CD4-positive, alpha-beta T cell treated with Interleukin-21 for 1 hour (primary cell): ENCODE measurements at places on chromosomes 3 and 15.

GRCh38 chr3:74004386-74004785 is 379.6 kb upstream of the PDZRN3 start:
- no peak for DNase-seq

DNA sequence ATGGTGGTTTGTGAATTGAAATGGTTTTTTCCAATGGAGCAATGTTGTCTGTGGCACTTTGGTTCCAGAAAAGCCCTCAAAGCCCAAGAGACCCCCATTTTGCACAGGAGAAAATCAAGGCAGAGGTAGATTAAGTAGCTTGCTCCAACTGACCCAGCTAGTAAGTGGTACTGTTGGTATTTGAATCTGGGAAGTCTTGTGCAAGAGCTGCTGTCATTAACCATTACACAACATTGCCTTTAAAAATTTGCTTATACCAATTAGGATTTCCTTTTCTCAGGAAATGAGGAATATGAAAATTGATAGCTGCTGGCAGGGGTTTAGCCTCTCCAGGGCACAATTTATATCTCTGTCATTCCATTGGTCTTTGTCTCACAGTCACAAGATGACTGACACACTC is 102.4 kb upstream of the UBE3A start:
- DNase-seq, result no peak

- DNase-seq, result no peak
These were observed 789.2 kb downstream of the DIPK2A start for GRCh38 chr3:144760831-144761230.

DNA sequence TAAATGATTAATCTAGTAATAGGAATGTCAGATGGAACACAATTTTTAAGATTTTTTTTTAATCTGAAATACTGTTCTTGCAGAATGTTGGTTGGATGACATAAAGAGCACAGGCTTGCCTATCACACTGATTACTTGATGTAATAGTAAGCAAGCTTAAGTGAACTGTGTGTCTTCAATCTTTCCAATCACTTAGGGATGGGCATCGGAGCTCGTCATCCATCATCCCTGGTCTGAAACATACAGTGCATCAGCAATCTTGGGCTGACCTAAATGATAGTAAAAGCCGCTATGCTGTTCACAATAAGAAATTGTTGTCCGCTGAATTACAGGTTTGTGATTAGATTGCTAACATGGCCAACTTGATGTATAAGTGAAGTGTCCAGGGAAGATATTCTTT is 195.8 kb downstream of the WDR72 start:
- no peak for DNase-seq

DNA sequence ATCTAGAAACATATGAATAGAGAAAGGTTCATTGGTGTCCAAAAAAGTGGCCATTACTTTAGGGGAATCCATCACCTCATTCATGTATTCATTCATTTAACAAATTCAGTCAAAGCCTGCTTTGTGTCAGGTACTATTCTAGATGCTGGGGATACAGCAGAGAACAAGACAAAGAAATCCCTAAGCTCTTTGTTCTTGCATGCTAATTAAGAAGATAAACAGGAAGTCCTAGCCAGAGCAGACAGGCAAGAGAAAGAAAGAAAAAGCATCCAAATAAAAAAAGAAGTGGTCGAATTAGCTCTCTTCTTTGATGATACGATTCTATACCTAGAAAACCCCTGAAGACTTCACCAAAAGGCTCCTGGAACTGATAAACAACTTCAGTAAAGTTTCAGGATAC is 12.4 kb upstream of the ZMAT3 start:
- DNase-seq, result no peak

GRCh38 chr15:63244399-63244798 is 33.0 kb upstream of the APH1B start:
- DNase-seq, result no peak

GRCh38 chr3:190261740-190262139 is 60.5 kb downstream of the CLDN1 start:
- DNase-seq, result no peak

DNA sequence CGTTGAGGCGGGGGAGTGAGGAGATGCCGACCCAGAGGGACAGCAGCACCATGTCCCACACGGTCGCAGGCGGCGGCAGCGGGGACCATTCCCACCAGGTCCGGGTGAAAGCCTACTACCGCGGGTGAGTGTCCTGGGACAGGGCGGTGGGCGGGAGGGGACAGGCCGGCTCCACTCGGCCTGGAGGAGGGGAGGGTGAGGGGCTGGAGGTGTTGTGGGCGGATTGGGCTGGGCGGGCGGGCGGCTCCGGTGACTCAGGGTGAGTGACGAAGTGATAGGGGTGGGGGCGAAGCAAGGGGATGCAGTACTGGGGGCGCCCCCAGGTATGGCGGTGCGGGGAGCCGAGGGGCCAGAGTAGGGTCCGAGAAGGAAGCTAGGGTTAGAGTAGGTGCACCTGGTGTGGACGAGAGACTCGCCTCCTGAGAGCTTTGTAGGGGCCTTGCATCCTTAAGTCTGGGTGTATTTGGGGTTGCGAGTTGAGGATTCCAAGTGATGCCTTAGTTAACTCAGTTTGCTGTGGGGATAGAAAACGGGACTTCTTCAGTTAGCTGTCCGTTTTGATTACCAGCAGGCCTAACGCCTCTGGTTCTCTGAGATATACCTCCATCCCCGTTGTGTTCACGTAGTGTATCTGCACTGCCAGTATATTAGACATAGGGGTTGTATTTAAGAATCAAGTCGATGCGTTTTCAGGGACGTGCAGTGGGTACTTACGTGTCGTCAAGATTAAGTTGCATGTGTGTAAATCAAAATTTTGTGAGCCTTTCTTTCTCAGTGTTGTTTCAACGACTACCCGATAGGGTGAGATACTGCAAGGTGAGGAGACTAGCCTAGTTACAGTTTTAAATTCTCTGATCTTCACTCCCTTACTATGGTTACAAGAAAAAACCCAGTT is 670 bp downstream of the PRKCI start:
- DNase-seq, result peak; percentile 53

GRCh38 chr15:36481156-36481555 is 98.3 kb upstream of the CDIN1 start:
- no peak for DNase-seq

- no peak for DNase-seq
These were observed 57.3 kb upstream of the PRTG start for GRCh38 chr15:55800216-55800615.

DNA sequence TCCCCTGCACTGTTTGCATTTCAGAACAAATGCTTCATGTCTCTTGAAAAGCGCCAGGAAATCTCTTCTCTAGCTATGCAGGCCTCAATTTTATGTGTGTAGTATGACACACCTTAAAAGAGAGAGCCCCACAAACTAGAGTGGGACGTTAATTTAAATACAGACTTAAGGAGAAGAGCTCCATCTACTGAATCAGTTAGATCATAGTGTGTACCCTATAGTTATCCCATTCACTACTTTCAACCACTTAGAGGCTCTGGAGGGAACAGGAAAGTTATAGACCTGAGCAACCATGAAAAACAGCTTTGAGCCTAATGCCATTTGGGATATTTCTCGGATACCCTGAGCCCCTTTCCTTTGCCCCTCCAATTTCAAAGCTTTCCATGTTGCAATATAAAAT is 153.7 kb downstream of the TIGIT start:
- DNase-seq, result no peak

GRCh38 chr15:52308446-52309153 is 13.0 kb upstream of the MYO5C start:
- no peak for DNase-seq

DNA sequence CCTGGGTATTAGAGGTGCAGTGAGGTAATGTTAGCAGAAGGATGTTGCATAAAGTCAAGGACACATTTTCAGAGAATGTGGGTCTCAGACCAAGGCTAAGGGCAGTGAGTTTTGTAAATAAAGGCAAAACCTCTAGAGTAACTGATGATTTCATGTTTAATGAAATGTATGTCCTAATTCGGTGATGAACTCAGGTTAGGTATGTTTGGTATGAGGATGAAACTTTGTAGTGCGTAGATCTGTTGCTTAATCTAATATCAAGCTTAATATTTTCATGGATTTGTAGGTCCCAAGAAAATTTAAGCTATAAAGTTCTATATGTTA is 3.6 kb downstream of the USP50 start:
- DNase-seq, result no peak

DNA sequence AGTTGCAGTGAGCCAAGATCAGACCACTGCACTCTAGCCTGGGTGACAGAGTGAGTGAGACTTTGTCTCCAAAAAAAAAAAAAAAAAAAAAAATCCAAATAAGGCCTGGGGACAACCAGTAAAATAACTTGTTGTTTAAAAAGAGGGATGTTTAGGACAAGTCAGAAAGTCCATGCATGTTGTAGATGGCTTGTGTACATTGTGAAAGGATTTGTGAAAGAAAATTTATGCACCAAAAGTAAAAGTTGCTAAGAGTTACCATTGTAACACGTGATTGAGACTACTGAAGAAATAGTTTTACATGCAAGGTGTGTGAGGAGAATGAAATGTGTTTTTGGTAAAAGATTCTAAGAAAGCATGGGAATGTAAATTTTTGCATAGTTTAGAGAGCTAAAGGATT is 35.7 kb upstream of the SEC61A1 start:
- DNase-seq, result no peak

GRCh38 chr3:105458518-105459215 is 92.0 kb downstream of the ALCAM start:
- no peak for DNase-seq

DNA sequence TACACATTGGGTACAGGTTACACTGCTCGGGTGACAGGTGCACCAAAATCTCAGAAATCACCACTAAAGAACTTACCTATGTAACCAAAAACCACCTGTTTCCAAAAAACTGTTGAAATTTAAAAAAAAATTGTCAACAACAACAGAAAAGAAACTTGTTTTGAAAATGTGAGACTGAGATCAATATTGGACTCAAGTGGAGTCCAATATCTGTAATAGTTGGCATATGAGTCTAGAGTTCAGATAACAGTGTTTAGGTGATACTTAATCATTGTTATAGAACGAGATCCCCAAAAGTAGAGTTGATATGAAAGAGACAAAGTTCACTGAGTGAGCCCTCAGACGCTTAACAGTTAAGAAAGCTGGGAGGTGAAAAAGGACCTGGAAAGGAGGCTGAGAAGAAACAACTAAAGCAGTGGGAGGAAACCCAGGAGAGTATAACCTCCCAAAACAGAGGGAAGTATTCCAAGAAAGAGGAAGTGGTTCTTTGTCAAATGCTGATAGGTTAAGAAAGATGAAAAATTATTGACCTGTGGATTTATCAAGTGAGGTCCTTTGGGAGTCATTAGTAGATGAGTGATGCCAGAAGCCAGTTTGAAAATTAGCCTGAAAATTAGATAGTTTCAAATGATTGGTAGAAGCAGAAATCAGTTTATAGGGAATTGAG is 388.6 kb upstream of the DPH6 start:
- DNase-seq, result no peak

- DNase-seq, result no peak
These were observed 192.8 kb upstream of the TTC14 start for GRCh38 chr3:180409170-180409569.

DNA sequence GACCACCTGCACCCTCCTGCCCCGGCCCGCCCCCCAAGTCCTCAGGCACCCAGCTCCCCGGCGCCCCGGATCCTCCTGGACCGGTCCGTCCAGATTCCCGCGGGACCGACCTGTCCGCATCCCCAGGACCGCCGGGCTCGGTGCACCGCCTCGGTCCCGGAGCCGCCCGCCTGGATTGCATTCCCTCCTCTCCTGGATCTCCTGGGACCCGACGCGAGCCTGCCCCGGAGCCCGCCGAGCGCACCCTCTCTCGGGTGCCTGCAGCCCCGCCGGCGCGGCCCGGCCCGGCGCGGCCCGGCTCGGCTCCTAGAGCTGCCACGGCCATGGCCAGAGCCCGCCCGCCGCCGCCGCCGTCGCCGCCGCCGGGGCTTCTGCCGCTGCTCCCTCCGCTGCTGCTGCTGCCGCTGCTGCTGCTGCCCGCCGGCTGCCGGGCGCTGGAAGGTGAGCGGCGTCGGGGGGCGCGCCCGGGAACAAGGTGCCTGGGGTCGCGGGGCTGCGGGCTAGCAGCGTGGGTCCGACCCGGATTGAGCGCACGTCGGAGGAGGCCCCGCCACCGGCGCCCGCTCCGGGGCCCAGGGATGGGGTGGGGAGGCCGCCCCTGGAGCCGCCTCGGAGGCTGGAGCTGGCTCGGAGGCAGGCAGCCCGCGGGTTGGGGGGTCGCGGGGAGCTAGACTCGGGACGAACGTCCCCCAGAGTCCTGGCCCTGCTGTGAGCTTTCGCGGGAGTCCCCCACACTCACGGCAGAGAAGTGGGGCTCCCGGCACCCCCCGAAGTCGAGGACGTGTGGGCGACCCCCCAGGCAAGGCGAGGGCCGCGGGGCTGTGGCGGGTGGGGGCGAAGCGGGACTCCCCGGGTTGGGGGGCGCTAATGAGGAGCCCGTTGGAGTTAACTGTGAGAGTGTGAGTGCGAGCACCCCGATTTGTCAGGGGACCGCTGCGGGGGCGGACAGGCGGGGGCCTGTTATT is 610 bp downstream of the EPHB3 start:
- no peak for DNase-seq

GRCh38 chr3:67077656-67078055 is 79.5 kb downstream of the KBTBD8 start:
- DNase-seq, result no peak

GRCh38 chr3:50139308-50139707 is 15.8 kb upstream of the SEMA3F start:
- no peak for DNase-seq

DNA sequence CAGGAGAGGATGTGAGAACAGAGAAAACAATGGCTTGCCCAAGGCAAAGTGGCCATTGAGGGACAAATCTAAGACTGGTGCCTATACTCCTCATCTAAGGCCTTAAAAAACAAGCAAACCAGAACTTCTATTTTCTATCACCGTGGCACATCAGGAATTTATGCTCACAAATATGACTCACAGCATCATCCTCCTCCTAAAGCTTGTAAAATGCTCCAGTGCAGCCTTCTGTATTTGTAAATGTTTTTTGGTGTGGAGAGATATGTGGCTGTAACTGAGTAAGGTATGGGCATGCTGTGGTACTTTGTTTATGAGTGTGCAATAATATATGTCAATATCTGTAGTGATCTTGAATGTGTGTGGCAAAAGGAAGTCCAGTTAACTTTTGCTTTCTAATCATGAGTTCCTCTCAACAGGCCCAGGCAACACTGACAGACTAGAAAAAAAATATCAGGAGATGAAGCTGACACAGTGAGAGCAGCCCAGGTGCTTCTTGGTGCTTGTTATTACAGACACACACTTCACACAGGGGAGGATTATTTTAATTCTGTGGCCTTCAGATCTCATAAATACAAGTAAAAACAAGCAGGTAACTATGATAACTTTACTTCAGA is 60.3 kb downstream of the CTNNB1 start:
- DNase-seq, result no peak

- no peak for DNase-seq
These were observed 145.9 kb upstream of the MBNL1 start for GRCh38 chr3:152122851-152123250.

- DNase-seq, result peak; percentile 40
These were observed 57.6 kb upstream of the SLC6A11 start for GRCh38 chr3:10758304-10759037.

DNA sequence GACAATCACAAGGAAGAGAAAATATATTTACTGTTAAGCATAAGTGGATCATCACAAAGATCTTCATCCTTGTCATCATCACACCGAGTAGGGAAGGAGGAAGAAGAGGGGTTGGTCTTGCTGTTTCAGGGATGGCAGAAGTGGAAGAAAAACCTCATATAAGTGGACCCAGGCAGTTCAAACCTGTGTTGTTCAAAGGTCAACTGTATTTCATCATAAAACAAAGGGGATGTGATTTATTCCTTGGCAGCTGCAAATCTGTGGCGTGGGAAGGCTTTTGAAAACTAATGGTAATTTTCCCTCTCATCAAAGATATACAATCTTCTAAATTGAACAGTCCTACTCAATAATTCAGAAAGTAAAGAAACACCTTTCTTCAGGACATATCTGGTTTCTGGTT is 129.9 kb upstream of the ABI3BP start:
- no peak for DNase-seq
